ENCODE measurements at places on chromosomes 16 and 17. TPM values are rescaled to one million over a fixed set of nuclear protein-coding genes. Genes with fewer than 3 reads are reported as not detected.

HSF4 gene
- total RNA-seq: 25.2 TPM

TEX14 gene
- 0.09 TPM for total RNA-seq

CBX2 gene
- 26.9 TPM for total RNA-seq

CDH3 gene
- 0.09 TPM for total RNA-seq

PHKB gene
- total RNA-seq: 68.2 TPM
